ENCODE measurements at places on chromosomes 4 and X.

- no peak for DNase-seq
Observed at GRCh38 chr4:40473578-40474388, 138.7 kb downstream of the CHRNA9 start.

GRCh38 chrX:37776283-37776986 is 3.4 kb upstream of the CYBB start:
- no peak for DNase-seq

DNA sequence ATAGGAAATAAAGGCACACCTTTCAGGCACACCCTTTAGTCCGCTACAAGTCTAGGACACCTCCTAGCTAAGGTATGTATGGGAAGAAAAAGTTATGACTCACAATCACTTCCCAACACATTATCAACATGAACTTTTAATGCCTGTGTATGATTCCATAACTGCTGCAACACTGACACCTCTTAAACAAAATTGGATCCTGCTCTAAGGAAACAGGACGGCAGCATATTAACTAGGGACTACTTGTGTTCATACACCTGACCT is 2.4 kb upstream of the PPP3CA start:
- DNase-seq: no peak

DNA sequence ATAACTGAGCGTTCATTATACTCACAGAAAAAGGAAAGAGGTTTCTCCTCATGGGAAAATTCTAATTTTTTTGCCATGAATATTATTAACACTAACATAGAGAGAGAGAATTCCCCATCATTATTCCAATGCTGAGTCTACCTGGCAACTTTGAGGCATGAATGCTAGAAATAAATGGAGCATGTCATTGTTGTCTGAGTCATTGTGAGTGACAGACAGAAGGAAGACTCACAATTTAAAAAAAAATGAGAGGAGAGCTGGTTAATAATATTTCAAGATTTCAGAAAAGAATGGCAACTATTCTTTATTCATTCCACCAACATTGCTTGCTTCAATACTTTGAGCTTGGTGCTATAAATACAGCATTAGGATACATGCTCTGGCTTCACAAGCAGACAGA is 170.4 kb upstream of the HS3ST1 start:
- DNase-seq: no peak

DNA sequence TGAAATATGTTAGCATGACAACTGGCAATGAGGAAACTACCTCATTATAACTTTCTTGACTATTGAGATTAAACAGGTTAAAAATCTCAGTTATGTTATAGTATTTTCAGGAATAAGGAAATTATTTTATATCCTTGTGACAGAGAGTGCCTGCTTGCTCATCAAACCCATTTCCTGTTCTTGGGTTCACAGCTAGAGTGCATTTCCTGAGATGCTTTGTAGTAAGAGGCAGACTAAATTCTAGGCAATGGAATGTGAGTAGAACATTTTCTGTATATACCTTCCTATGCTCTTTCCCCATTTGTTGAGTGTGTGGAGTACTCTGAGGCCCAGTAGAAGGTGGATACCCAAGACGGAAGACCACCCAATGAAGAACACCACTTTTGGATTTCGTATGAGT is 96.9 kb upstream of the CASK start:
- no peak for DNase-seq

DNA sequence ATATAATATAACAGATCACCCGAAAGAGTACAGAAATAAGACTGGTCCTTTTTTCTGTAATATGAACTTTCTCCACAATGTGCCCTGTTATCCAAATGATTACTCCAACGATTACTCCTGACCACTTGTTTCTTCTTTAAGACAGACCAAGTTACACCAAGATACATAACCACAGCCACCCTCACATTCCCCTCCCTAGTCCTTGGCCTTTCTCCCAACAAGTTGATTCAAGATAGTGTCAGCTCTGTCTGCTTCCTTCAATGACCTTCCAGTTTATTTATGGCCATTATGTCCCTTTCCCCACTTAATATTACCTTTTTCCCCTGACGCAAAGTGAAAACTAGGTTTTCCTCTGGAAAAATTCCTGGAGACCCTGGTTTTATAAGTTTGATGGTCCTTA is 397.2 kb downstream of the FAM47B start:
- no peak for DNase-seq

DNA sequence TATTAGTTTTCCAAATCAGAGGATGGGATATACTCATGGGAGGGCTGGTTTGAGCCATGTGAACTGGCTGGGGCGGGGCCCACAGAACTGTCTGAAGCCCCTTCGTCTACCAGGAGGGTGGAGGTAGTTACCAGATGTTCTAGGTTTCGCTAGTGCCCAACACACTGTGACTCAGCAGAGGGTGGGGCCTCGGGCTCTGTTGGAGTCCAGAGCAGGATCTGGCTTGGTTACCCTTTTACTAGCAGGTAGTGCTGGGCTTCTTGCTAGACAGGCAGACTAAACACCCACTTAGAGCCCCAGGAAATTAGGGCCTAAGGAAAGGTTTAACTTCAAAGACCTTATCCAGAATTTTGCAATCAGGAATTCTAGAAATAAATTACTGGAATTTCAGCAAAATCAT is 56.2 kb upstream of the CHRDL1 start:
- DNase-seq: no peak

- no peak for DNase-seq
Observed at GRCh38 chrX:41382714-41383645, 49.0 kb downstream of the DDX3X start.

DNA sequence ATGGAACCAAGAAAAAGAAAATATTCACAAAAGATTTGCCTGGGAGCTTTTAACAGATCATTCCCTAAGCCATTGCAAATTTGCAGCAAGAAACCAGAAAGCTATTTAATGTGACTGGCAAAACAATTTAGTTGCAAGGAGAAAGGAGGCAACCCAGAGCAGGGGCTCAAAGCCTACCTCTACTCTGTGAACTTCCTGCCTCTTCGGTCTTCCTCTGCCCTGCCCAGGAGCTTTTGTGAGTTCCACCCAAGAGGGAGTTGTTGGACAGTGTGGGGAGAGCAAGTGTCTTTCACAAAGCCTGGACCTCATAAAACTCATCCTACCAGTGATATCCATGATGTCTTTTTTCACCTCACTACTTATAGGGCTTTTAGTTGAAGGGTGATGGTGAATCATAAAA is 107.4 kb downstream of the AFF1 start:
- DNase-seq: no peak

DNA sequence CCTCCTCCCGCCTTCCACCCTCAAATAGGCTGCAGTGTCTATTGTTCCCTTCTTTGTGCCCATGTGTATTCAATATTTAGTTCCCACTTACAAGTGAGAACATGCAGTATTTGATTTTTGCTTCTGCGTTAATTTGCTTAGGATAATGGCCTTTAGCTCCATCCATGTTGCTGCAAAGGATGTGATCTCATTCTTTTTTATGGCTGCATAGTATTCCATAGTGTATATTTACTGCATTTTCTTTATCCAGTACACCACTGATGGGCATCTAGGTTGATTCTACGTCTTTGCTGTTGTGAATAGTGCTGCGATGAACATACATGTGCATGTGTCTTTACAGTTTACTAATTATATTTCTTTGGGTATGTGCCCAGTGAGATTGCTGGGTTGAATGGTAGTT is 51.6 kb upstream of the TMPRSS11B start:
- no peak for DNase-seq

- DNase-seq: no peak
Observed at GRCh38 chrX:40550066-40550465, 30.7 kb upstream of the ATP6AP2 start.

- no peak for DNase-seq
Observed at GRCh38 chr4:523601-524000, 24.6 kb downstream of the PIGG start.

DNA sequence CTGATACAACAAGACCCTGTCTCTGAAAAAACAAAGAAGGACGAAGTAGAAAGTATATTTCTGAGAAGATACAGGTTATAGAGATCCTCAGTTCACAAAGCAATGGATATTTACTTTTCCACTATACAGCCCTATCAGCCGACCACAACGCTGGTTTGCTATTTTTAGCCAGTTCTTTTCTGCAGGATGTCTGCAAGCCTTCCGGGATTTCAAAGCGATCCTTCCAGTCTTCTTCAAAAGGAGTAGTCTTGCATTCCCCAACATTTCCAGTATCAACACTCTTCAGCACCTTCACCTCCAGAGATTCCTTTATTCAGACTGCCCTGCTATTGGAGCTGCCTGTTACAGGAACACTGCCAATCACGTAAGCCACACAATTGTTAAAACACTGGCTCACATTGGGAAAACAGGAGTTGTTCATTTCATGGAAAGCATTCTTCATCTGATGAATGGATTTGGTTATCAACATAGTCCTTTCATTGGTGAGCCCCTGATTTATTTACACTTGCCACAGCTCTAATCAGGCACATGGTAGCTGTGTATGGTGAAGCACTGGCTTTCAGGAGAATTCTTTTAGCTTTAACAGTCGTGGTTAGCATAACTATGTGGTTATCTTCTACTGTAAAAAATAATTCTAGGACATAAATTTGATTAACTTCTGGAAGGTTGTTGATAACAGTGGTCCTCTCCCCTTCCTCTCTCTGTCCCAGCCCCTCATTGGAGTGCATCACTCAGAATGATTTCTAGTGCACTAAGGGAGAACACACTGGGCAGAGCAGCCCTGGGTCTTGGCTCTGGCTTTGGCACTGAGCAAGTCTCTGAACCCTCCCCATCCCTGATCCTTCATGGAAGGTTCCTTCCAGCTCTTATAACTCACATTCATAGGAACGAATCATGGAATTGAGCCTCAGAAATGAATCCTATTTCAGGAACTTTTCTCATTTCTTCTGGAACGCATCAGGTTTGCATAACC is 109.9 kb upstream of the SORBS2 start:
- DNase-seq: no peak

DNA sequence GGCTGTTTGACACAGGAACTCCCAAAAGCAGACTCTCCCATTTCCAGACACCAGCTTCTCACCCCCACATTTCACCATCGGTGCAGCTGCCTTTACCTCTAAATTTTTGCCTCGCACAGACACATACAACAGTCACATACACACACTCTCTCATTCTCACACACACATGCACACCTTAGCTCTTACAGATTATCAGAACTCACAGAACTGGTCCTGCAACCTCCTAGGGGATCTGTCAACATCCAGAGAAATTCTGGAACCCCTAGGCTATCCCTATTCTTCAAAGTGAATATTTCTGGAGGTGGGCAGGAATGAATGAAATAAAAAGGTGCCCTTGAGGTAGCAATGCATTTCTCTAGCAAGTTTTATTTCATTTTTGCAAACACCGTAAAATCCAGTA is 4.1 kb downstream of the HS6ST2 start:
- no peak for DNase-seq

- no peak for DNase-seq
Observed at GRCh38 chrX:1601051-1601767, 9.8 kb downstream of the AKAP17A start.

GRCh38 chr4:11710453-11711093 is 281.9 kb upstream of the HS3ST1 start:
- no peak for DNase-seq

DNA sequence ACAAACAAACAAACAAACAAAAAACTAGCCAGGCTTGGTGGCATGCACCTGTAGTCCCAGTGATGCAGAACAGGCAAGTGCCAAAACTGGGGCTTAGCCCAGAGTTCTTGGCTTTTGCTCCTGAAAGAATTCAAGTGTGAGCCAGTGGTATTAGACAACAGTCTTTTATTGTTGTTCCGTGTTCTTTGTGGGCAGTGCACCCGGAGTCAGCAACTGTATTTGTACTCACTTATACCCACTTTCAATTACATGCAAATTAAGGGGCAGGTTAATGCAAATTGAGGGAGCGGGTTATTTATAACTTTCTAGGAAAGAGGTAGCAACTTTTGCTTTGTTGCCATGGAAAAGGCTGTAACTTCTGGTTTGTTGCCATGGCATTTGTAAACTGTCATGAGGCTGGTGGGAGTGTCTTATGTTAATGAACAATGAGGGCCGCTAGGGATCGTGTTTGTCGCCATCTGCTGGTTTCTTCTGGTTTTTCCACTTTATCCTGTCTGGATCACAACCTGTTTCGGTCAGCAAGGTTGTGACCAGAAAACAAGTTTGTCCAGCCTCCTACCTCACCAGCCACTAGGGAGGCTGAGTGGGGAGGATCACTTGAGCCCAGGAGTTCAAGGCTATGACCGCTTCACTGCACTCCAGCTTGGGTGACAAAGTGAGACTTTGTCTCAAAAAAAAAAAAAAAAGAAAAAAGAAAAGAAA is 88.8 kb upstream of the ESX1 start:
- DNase-seq: no peak

- no peak for DNase-seq
Observed at GRCh38 chrX:3268829-3269228, 77.6 kb downstream of the MXRA5 start.

GRCh38 chr4:27407616-27408015 is 547.0 kb downstream of the STIM2 start:
- DNase-seq: no peak

GRCh38 chr4:140735779-140736391 is 20.3 kb downstream of the TBC1D9 start:
- no peak for DNase-seq

DNA sequence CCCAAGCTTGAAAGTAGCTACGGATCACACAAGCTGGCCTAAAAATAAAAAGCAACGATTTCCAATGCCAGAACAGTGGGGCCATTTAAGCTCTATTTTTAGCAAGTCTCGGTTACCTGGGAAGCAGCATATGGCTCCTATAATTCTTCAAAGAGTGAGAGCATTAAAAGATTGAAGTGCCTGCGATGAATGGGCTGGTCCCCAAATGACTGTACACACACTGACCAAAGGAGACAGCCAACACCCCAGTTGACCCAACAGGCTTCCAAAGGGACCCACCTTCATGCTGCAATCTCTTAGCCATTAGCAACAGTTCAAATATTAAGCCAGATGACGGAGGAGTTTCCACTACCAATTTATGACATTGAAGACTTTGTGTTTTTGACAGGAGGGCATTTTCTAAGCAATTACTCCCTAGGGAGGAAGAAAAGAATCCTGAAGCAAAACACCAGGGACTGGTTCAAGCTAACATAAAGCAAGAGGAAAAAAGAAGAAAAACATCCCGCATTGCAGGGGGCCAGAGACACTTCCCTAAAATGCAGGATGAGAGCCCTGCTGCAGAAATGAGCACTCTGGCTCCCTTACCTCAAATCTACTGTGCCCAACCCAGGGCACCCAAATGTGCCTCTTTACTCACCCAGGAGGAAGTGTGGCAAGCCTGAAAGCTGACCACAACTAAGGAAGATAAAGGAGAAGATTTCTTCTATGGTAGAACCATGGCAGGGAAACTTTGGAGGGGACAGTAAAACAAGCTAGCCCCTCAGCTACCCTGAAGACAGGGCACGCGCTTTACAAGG is 21.6 kb downstream of the SH3KBP1 start:
- DNase-seq: no peak

DNA sequence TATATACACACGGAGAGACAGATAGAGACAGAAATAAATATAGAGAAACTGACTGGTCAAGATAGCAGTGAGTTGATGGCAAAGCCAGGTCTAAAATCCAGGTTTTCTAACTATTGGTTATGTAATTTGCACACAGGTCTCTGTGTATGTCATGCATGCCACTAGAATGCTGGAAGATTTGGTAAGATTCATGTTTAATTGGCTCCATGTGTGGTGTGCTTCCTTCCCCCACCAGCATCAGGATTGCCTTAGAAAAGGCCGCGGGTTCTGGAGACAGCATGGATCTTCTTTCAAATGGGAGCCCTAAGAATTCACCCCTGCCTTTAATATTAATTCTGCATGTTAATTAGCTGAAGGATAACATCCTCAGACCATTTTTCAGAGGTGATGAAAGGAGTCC is 31.3 kb downstream of the HAND2 start:
- DNase-seq: no peak
